ENCODE measurements at places on chromosomes 7 and 10. TPM values are rescaled to one million over a fixed set of nuclear protein-coding genes. Genes with fewer than 3 reads are reported as not detected.

- DNase-seq, result no peak
- no peak within 1 kb of the TSS for H3K27ac ChIP-seq
- no peaks in the 10 kb centered on the region for H3K4me1 ChIP-seq
- no peak within 1 kb of the TSS for H3K4me3 ChIP-seq
- no peaks in the 10 kb centered on the region for H3K36me3 ChIP-seq
Observed at GRCh38 chr10:79610601-79611191, at the start of gene SFTPA1. Gene SFTPA1 (plus strand): TSS chr10:79610939. CDS start chr10:79611826, 887 bp downstream.

CALHM2 gene
- 20.3 TPM for total RNA-seq

DNA sequence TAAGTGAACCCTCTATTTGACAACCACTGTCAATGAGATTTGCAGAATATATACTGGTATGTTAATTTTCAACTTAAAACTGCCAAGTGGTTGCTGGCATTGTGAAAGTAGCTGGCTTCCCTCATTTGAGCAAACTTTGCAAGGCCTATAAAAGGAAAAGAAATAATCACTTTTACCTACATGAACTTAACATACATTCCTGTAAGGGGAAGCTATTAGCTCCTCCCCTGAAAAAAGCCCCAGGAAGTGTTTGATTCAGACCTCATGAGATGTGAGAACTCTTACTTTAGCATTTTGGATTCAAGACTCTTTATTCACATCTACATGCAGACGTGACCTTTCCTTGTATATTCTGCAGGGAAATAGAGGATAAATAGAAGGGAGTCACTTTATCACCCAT lies 175.6 kb downstream of the OTUD1 start:
- H3K4me3 ChIP-seq, result no peak overlapping the region
- H3K36me3 ChIP-seq, result no peaks in the 10 kb centered on the region
- no peak for DNase-seq
- no peaks in the 10 kb centered on the region for H3K4me1 ChIP-seq
- no peak overlapping the region for H3K27ac ChIP-seq

SLC26A4 gene
- 3.9 TPM for total RNA-seq

GRCh38 chr10:121292321-121292720 lies 305.9 kb downstream of the FGFR2 start:
- no peak overlapping the region for H3K4me3 ChIP-seq
- DNase-seq, result no peak
- no peaks in the 10 kb centered on the region for H3K4me1 ChIP-seq
- no peak overlapping the region for H3K27ac ChIP-seq
- H3K27me3 ChIP-seq, result no peaks in the 10 kb centered on the region

WDR86 gene
- total RNA-seq, result not detected

CPA1 gene
- total RNA-seq, result not detected

DNA sequence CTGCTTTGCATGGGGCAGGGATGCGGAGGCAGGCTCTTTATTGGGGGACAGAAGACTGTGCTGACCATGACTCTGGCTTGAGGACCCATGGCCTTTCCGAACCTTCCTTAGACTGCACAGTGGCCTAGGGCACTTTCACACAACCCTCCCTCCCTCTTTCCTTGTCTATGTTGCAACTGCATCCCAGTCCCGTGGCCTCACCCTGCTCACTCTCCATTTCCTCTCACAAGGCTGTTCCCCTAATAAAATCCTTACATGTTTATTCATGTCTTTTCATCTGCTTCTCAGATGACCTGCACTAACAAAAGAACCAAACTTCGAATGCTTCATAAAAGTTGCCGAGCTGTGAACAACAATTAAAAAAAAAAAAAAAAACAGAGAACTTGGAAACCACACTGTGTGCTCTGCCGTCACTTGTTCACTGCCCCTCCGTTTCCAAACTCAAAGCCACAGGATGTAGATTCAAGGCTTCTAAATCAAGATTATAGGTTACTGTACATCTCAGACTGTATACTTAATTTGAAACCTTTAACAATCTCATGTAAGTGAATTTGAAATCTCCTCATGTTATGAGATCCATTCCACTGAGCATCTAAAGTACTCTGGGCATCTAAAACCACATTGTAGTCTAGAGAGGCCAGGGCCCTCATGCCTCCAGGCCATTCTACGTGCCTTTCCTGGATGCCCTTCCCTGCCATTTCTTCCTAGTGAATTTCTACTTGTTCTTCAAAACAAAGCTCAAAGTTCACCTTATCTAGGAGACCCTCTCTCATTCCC lies 265.9 kb downstream of the SNX13 start:
- no peaks in the 10 kb centered on the region for H3K36me3 ChIP-seq
- no peak for DNase-seq
- no peak overlapping the region for H3K4me3 ChIP-seq
- H3K27ac ChIP-seq, result no peak overlapping the region

ENO4 gene
- total RNA-seq, result not detected

DNA sequence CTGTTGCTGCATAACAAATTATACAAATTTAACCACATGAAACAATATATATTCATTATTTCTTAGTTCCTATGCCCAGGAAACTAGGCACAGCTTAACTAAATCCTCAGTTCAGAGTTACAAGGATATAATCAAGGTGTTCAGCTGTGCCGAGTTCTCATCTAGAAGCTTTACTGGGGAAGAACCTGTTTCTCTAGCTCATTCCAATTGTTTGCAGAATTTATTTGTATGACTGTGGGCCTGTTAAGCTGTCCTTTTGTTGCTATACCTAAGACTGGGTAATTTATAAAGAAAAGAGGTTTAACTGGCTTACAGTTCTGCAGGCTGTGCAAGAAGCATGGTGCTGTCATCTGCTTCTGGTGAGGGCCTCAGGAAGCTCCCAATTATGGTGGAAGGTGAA lies 21.8 kb upstream of the MDFIC start:
- H3K27me3 ChIP-seq, result no peaks in the 10 kb centered on the region
- no peaks in the 10 kb centered on the region for H3K4me1 ChIP-seq
- no peaks in the 10 kb centered on the region for H3K36me3 ChIP-seq
- DNase-seq, result no peak

ATRNL1 gene
- total RNA-seq, result 0.87 TPM

All from activated T-helper 2 cell treated with anti-CD3 and anti-CD28 coated beads, Interferon-gamma antibody, Interleukin-2, Interleukin-4, amounts not matched to agents 10 μg/mL and 5 μg/mL and 100 μg/mL, durations not matched to agents 14 hours and 24 hours and 36 hours (primary cell).